ENCODE measurements at places on chromosomes 3 and 15.

DNA sequence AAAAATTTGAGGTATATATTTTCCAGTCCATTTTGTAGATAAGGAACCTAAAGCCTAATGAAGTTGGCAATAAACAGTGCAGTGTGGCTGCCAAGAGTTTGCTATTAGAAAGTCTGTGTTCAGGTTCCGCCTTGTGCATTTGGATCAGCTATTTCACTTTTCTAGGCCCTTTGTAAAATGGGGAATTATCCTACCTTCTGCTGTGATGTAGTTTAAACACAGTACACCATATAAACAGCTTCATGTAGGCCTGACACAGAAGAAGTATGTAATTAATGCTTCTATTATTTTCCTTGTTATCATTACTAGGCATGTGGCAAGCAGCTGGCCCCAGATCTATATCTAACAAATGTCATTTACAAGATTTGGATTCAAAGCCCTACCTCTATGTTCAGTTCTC, 456.3 kb downstream of the GABRG3 start:
- no peak for DNase-seq

- no peak for DNase-seq
Measured at GRCh38 chr3:106376016-106376570, 507.3 kb upstream of the CBLB start.

- no peak for DNase-seq
Measured at GRCh38 chr3:4751502-4752101, 227.6 kb upstream of the BHLHE40 start.

DNA sequence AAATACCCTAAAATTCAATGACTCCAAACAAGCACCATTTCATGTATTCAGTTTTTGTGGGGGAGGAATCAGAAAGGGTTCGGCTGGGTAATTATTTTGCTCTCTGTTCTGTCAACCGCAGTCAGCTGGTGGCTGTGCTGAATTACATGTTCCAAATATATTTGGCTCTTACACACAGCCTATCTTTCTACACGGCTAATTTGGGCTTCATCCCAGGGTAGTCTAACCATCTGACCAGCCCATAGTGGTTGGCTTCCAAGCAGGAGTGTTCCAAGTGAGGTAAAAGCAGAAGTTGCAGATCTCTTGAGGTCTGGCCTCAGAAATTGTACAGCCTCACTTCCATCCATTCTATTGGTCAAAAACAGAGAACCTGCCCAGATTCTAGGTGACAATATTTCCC, 760.8 kb upstream of the SEMA6D start:
- no peak for DNase-seq

- no peak for DNase-seq
Measured at GRCh38 chr3:107959550-107960154, 131.2 kb downstream of the CD47 start.

DNA sequence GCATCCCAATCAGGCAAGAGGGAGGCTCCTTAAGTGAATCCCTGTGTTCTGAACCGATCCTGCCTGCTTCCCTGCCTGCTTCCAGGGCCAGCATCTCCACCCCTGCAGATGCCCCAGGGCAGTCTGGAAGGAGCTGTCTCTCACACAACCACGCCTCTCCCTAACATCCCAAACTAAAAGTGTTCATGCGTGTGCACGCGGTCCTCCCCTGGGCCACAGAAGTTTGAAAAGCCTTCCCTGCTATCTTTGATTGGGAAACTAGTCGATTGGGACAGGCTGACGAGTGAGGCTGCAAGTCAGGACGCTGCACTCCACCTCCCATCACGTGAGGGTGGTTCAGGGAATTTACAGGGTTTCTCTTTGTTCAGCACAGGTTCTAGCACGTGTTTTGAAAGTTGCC, 340.9 kb upstream of the ICE2 start:
- DNase-seq = no peak

DNA sequence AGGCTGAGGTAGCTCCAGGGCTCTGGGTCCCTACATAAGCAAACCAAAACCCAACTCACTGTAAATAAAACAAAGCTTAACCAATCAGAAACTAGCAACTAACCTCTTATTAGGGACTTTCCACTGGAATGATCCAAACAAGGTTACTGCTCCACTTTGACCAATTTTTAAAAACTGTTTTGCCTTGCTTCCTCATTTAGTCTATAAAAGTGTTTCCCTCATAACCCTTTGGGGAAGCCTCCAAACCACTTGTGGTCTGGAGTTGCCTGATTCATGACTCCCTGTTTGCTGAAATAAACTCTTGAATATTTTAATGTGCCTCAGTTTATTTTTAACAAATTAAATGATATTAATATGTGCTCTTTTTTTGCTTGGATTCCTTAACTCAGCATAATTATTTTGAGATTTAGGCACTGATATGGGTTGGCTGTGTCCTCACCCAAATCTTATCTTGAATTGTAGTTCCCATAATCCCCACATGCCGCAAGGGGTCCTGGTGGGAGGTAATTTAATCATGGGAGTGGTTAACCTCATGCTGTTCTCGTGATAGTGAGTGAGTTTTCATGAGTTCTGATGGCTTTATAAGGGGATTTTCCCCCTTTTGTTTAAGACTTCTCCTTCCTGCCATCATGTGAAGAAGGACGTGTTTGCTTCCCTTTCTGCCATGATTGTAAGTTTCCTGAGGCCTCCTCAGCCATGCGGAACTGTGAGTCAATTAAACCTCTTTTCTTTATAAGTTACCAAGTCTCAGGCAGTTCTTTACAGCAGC, 90.6 kb downstream of the CD200R1L start:
- DNase-seq = no peak

GRCh38 chr15:65818927-65819562, 27.0 kb upstream of the DENND4A start:
- no peak for DNase-seq

DNA sequence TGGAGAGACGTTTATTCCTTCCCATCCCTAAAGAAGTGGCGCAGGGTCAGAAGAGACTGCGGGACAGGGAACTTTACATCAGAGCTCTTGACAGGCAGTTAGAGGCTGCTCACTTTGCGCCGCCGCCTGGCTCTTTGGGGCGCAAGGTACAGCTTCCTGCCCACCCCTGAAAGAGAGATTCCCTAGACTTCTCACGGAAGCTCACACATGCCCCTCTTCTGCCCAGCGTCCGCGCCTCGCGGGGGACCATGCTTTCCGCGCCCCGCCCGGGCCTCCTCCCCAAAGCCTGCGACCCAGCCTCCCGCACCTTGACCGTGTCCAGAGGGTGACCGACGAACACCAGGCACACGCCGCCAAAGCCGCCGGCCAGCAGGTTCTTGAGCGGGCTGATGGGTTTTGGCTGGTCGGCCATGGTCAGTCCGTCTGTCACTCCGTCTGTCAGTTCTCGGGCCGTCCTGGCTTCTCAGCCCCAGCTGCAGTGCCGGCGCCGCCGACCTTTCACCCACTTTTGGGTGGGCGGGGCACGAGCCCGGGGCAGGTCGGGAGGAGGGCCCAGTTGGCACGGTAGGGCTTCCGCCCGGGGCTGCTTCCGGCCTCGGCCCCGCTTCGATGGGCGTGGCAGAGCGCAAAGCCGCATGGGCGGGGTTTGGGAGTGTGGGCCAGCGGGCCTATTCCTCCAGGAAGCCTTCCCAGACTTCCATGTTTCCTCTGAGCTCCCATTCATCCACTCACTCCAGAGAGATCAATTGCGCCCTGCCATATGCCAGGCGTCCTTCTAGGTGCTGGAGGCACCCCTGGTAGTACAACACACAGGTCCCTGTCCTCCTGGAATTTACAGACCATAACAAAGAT, at the start of gene SLC25A20:
SLC25A20 (minus strand) TSS at position 500 of the 852 bp plus-strand sequence; CDS start at position 412, 88 bp downstream.
- DNase-seq = peak; percentile 97

DNA sequence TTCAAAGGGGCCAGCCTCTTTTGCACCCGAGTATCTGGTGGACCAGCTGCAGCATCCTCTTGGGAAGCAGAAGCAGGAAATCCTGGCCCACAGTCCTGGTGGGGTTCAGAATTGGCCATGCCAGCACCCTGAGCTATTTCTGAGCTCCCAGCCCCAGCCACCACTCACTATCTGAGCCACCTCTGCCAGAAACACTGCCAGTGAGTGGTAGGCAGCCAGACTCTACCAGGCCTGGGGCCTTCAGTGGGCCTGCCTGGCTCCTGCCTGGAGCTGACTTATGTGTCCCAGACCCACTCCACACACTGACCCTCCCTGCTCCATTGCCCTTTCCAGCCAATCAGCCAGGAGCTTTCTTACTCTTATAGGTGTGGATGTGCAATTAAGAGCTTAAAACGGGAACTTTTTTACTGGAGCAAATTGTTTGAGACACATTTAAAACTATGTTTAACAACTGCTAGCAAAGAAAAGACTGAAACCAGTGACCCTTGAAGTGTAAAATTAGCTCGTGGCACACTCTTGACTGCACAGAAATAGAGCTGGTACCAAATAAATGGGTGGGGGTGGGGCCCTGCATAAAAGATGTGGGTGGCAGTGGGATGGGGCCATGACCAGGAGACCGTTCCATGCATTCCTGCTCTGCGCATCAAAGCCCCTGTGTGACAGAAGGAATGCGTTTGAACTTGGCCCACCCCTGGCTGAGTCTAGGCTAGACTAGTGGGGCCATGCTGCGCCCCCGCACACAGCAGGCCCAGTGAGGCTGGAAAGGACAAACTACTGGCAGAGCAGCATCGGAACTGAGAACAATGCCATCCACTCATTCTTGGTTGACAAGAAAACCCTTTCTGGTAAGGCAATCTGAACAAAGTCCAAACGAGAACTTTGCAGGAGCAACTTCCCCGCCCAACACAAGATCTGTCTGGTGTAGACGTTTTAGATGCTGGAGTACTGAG, 48.0 kb downstream of the CTNNB1 start:
- DNase-seq = no peak

DNA sequence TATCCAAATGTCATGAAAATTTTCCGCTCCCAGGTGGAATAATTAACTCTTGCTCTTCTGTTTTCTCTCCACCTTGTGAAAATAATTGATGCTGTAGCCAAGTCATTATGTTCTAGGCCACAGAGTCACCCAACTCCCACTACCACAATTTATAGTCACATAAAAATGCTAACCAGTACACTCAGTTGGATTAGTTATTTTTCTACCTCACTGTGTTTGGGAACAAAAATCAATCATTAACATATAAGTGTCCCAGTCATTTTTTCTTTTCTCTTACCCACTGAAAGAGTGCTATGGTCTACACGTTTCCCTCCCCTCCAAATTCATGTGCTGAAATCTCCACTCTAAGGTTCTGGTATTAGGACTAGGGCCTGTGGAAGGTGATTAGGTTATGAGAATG, 255.6 kb upstream of the LMCD1 start:
- no peak for DNase-seq

GRCh38 chr3:16289144-16289889, 24.3 kb downstream of the OXNAD1 start:
- no peak for DNase-seq

DNA sequence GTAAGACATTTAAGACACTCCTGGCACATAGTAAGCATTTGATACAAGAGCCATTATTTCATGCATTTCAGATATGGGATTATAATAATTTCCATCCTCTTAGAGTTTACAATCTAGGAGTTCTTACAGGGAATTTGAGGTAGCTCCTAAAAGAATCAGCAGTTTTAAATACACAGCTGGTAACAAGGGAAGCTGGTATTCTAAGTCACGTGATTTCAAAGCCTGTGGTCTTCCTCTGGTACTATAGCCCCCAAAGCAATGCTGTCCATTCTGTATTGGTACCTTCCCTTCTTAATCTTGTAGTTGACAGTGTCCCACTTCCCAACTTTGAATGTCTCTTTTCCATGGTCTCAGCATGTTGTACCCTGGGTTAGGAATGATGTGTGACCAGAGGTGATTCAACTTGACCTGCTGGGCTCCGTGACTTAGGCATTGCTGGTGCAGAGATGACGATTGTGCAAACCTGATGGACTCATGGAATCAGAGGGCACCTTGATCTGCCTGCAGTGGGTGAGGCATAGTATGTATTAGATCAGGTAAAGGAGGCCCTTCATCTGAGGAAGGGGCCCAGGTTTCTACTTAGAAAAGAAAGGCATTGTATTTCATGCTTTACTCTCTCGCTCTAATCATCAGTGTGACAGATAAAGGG, 122.9 kb downstream of the AKAP13 start:
- no peak for DNase-seq

DNA sequence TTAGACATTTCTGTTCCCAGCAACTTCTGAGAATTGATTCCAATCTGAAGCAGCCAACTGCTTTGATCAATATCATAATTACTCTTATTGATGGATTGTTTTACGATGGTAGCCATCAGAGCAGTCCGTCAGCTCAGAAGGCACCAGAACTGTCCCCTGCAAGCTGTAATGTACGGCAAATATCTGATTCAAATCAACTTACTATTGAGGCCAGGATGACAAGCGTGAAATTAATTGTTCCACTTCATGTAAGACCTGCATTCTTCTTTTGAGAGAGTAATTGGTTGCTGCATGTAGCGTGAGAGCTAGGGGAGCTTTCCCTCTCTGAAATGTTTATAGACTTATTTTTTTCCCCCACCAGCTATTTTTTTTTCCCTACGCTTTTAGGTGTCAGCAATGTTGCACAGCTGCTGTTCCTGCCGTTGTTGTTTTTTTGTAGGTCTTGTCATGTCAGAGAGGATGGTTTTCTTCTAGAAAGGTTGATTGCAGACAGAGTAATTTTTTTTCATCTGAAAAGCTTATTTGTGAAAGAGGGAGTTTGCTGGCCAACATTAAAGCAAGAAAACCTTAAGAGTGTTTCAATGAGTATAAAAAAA, 134.9 kb downstream of the CACNA2D3 start:
- no peak for DNase-seq

DNA sequence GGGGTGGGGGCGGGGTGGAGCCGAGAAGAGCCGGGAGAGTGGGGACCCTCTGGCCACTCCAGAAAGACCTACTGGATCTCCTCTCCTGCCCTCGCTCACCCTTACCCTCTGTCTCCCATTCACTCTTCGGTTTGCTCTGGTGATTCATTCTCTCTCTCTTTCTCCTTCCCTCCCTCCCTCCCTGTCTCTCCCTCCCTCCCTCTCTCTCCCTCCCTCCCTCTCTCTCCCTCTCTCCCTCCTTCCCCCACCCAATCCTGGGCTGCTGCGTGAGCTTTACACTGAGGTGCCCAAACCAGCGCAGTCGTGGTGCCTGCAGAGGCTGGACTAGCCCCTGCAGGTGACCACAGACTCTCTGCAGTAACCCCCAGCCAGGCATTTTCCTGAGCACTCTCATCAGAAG, 32.2 kb upstream of the ADAMTS17 start:
- no peak for DNase-seq

GRCh38 chr3:55296791-55297190, 190.3 kb downstream of the WNT5A start:
- DNase-seq = no peak

GRCh38 chr15:63367390-63367789, 14.3 kb downstream of the CA12 start:
- no peak for DNase-seq

- no peak for DNase-seq
Measured at GRCh38 chr3:192843723-192844485, 73.8 kb downstream of the MB21D2 start.

GRCh38 chr15:36331531-36332275, 247.7 kb upstream of the CDIN1 start:
- no peak for DNase-seq

GRCh38 chr3:15860014-15860934, 62.5 kb upstream of the ANKRD28 start:
- peak; percentile 76 for DNase-seq

GRCh38 chr3:45526441-45526840, 68.1 kb upstream of the LIMD1 start:
- DNase-seq = no peak

Data from D341Med (cell line).